GM12891 (cell line): ENCODE measurements at places on chromosomes 2 and 18.

GRCh38 chr2:172403881-172404468, 23.4 kb upstream of the ITGA6 start:
- DNase-seq, result no peak

DNA sequence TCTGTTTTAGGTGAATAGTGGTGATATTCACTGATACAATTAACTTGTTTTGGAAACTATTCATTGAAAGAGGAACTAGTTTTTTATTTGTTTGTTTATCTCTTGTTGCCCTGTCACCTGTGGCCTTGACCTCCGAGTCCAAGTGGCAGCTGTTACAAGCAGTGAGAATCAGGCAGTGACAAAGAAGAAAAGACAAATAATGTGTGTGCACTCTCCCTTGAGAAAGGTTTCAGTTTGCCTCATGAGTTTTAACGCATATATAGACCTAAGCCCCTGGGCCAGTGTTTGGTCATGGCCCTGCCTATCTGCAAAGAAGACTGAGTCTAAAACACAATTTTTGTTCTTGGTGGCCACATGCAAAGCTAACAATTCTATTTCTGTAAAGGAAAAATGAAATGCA, 15.3 kb downstream of the KYNU start:
- peak; percentile 19 for DNase-seq

GRCh38 chr2:125979886-125980285, 676.1 kb upstream of the GYPC start:
- DNase-seq, result no peak

GRCh38 chr2:234745347-234745746, 206.5 kb upstream of the SH3BP4 start:
- no peak for DNase-seq

DNA sequence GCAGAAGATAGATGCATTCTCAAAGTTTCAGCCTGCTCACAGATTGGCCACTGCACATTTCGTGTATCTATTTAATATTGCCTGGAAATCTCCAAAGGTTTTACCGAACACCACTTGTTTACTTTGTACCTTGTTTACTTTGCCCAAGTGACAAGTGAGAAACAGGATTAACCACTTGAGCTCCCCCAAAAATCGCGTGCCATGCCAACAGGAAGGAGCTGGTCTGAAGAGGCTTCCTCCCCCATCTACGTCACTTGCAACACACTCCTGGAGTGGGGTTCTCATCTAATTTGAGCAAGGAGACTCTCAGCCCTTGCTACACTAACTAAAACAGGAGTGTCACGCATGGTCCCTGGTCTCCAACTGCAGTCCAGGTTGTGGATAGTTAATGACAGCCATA, 212.5 kb upstream of the TMEM200C start:
- DNase-seq, result no peak

GRCh38 chr2:168874368-168875054, 15.7 kb downstream of the SPC25 start:
- DNase-seq, result no peak

- DNase-seq, result no peak
Measured at GRCh38 chr2:95069465-95069864, 44.0 kb downstream of the MAL start.

GRCh38 chr2:150619607-150620330, 132.3 kb upstream of the RND3 start:
- DNase-seq, result no peak

DNA sequence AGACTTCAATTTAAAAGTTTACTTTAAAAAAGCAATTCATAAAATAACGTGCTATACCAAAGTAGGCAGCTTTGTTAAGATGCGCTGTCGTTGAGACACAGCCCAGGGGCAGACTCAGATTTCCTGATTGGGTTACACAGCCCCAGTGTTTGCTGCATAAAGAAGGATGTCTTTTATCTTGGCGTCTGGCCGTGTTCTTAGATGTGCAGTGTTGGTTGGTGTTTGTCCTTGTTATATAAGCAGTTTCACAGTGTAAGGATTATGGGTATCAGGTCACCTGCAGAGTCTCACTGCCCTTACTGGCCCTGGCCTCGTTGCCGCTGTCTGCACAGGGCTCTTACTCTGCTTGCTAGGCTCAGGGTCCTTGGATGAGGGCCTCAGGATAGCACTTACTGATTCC, 108.5 kb downstream of the WDSUB1 start:
- DNase-seq, result no peak

DNA sequence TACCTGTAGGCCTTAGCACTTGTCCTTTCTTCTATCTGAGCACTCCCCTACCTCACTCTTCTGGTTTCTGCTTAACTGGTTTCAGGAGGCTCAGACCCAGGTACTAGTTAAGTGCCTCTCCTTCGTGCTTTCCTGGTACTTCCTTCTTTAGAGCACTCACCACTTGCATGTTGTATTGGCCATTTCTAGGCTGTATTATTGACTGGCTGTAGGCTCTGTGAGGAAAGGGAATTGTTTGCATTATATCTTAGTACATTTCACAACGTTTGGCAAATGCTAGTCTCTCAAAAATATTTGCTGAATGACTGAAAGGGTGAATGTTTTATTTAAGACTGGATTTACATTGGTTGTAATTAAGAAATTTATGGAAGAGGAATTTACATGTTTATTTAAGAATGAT, 36.0 kb upstream of the SCN1A start:
- no peak for DNase-seq

- DNase-seq, result no peak
Measured at GRCh38 chr2:238352361-238352760, 32.0 kb downstream of the TRAF3IP1 start.

DNA sequence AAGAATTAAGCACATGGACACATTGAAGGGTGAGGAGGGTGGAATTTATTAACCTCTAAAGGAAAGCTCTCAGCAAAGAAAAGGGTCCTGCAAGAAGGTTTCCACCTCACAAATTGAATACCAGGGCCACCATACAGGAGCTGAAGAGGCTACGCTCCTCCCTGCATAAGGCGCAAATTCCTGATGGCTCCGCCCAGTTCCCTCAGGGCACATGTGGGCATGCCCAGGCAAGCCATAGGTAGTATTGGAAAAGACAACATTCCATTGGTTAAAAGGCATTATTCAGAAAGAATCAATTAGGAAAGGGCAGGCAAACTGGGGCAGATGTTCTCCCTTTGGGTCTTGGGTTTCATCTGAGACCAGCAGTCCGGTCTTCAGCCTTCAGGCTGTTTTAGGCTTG, 161.2 kb downstream of the PTPRM start:
- no peak for DNase-seq

DNA sequence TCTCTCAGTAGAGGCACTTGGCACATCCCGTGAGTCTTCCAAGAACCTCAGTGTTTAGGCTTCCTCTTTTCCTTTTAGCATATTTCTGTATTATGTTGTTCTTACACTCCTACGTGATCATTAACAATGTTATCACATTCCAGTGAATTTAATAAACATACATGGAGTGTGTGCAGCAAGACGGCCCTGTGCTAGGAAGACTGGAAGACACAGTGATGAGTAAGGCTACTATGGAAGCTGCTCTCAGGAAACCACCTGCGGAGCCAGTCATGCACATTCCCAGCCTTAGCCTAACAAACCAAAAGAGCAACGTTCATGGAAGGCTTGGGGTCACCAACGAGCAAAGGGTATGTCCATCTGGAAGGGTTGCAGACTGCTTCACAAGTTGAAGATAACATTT, 103.4 kb downstream of the ETAA1 start:
- DNase-seq, result no peak

- DNase-seq, result no peak
Measured at GRCh38 chr2:136116151-136116812, 1.7 kb downstream of the CXCR4 start.

DNA sequence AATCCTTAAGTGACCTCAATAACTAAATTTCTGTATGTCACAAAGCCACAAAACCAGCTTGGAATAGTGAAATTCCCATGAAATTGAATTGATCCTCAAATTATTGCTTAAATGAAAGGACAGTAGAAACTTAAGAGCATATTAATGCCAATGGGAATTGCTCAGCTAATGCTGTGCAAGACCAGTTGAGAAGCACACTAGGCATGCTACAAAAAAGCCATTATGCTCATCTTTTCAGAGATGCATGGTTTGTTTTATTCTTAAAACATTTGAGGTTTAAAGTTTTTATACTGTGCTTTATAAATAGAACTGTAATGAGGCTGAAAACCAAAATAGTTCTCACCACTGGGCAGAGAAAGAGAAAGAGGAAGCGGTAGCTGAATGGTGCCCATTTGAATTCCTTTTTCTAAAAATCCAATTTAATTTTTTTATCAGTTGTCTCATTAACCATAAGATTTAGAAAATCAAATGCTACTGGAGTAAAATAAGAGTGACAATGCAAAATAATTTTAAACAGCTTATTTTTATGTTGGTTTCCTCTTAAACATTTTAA, 98.6 kb downstream of the LNPK start:
- no peak for DNase-seq

GRCh38 chr18:22517356-22517755, 99.6 kb upstream of the CTAGE1 start:
- DNase-seq, result no peak

DNA sequence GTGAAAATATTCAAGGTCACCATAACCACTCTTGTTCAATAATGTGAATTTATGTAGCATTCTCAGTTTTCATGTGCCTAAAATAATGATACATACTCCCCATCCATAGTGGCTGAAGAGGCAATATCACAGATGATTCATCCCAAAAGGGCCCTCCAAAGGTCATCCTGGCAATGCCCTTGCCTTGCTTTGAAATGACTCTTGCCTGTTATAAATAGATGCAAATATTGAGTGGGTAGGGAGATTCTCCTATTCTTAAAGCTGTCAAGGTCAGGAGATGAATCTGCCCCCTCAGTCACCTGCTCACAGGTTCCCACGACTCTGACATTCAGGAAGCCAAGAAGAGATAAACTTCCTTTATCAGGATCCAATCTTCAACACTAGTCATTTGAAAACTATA, 490.5 kb downstream of the TNS1 start:
- no peak for DNase-seq

DNA sequence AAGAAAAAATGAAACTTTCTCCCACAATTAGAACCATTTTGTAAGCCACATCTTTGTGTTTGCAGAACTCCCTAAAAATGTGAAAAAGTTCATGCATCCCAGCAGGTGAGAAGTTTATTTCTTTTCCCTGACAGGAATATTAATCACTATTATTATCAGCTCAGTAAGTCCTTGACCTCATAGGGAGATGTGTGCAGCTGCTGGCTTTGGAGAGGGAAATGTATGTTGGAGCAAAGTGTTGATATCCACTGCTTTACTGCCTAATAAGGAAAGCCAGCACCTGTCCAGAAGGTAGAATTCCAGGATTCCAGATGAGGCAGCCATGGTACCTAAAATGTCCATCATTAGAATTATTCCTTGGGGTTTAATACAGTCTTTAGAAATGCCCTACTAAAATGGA, 35.8 kb upstream of the CCNT2 start:
- DNase-seq, result no peak

DNA sequence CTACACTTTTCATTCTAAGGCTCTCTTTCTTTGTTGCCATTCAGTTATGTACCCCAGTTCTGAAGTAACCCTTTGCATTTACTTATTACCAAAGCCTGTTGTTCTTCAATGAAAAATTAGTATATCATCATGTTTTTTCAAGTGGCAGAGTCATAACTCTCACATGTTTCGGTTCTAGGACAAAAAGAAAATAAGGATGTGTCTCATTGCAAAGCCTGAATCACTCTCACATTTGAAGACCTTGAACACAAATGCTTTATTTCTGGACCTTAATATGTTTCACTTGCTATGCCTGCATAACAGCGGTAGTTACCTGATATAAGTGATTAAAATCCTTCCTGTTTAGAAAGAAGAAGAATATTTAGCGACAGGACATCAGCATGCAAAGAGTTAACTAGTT, 49.1 kb downstream of the ZEB2 start:
- DNase-seq, result no peak

- no peak for DNase-seq
Measured at GRCh38 chr2:236545248-236545658, 24.4 kb upstream of the ACKR3 start.

DNA sequence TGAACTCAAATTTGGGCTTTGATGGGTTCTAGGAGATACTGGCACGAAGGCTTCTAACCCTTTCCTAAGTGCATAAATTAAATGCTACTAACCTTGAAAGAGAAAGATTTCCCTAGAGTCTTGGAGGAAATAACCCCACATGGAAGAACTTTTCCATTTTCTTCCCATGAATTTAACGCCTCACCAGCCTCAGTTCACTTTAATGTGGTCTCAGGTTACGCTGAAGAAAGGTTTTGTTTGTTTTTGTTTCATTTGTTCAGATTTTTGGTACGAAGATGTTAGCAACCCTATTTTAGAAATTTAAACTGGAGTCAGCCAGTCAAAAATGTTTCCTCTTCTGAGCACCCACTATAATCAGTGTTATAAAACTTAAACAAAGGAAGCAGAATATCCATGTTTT, 30.7 kb downstream of the METTL4 start:
- no peak for DNase-seq

GRCh38 chr2:60839126-60839813, 42.1 kb upstream of the REL start:
- no peak for DNase-seq

GRCh38 chr2:10079870-10080535, at the start of gene CYS1:
Gene CYS1 (minus strand): TSS chr2:10080411. CDS start chr2:10080223, 188 bp downstream.
- DNase-seq, result peak; percentile 66

GRCh38 chr18:22267697-22268096, 98.3 kb downstream of the GATA6 start:
- DNase-seq, result no peak

- no peak for DNase-seq
Measured at GRCh38 chr2:18267501-18267900, 293.0 kb downstream of the RDH14 start.

GRCh38 chr2:80706951-80707350, 402.4 kb upstream of the LRRTM1 start:
- DNase-seq, result no peak

- DNase-seq, result no peak
Measured at GRCh38 chr18:48360376-48361021, 48.7 kb downstream of the ZBTB7C start.

- DNase-seq, result no peak
Measured at GRCh38 chr2:45173513-45173912, 164.3 kb upstream of the SIX2 start.

DNA sequence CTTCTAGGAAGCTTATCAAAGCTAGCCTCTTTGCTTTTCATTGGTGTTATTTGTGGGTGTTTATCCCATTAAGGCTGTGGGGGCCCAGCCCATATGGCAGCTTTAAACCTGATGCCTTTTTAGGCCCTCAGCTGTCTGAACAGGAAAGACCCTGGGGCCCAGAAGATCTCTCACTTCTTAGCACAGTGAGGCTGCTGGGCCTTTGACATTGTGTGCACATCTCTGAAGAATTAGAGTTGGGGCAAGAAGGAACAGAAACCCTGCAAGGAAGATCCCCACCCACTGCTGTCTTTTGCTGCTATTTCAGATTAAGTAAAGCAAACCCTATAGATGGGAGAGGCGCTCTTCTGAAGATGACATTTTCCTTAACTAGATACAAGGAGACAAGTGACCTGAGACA, 250.0 kb downstream of the SMAD2 start:
- DNase-seq, result peak; percentile 19

- DNase-seq, result no peak
Measured at GRCh38 chr2:144583741-144584453, 64.0 kb upstream of the ZEB2 start.

- DNase-seq, result no peak
Measured at GRCh38 chr2:36389091-36389564, 33.5 kb downstream of the CRIM1 start.

GRCh38 chr18:23038712-23039111, 96.6 kb upstream of the CABLES1 start:
- DNase-seq, result no peak

- DNase-seq, result no peak
Measured at GRCh38 chr2:181462033-181462432, 4.8 kb downstream of the ITGA4 start.

- no peak for DNase-seq
Measured at GRCh38 chr2:167940734-167941507, 306.5 kb downstream of the STK39 start.
